Esophagus squamous epithelium (tissue), 5 donors: ENCODE measurements at places on chromosomes 11 and 22.

- DNase-seq: no peak
These were observed 9.3 kb downstream of the OSBPL5 start for GRCh38 chr11:3155691-3156258.

GRCh38 chr22:39243439-39244135 lies 1.2 kb downstream of the PDGFB start:
- no peak for DNase-seq

DNA sequence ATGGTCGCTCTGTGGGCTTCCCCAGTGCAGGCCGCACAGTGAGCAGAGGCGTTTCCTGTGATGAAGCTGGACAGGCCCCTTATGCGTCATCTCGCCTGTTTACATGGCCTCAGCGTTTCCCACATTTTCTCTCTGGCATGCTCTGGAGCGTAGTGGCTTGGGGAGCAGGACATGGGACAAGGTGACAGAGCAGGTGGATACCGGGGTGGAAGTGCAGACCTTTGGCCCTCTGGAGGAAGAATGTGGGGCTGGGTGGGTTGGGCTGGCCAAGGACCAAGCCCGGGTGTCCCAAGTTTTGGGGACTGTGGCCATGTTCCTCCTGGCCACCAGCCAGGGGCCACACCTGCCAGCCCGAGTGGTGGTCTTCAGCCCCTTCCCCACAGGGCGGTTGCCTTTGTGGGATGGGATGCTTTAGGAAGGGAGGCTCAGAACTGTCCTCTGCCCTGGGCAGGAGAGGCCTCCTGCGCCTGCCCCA lies 446.6 kb downstream of the TBC1D22A start:
- DNase-seq: no peak

DNA sequence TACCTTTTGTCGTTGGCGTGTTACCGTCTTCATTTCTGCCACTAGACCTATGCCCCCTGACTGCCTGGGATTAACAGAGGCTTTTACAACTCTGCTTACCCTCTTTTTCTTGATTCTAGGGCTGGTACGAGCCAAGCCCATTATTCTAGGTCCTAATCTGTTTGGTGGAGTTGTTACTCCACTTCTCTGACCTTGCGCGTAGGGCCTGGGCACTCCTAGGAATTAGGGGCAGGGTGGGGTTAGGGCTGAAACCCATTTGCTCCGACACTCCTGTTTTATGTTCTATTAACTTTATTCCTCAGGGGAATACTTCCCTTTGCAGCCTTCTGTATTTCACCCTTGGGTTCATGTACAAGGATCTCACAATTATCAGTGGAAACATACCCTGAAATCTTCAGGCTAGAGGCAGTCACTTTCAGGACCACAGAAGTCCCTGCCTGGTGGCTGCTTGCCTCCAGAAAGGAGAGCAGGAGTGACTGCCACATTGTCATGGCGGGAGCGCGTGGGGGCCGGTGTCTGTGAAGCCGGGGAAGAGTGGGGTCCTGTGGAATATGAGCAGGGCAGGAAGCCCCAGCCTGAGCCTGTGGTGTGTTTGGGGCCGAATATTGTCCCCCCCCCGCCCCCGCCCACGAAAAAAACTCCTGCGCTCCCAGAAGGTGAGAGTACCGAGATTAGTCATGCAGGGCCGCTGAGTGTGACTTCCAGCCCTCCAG lies 731 bp upstream of the SLC37A2 start:
- DNase-seq: no peak

- no peak for DNase-seq
These were observed 12.7 kb downstream of the SMCO4 start for GRCh38 chr11:93530468-93530826.

GRCh38 chr11:124829986-124830385 lies 29.8 kb upstream of the MSANTD2 start:
- DNase-seq: no peak

DNA sequence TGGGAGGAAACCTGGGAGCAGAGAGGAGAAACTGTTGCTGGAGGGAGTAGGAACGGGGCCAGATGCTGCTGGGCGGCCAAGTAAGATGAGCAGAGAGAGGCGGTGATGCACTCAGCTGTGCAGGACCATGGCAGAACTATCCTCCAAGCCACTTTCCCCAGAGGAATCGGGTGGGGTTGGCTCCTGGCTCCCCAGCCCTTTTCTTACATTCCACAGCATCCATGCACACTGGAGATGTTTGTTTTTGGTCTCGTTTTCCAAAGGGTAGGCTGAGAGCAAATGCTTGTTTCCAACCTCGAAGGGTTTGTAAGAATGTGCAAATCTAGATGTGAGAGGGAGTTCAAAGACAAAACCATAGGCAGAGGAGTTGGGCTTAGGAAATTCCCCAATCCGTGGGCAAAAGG lies 73.2 kb downstream of the DBX1 start:
- no peak for DNase-seq

- no peak for DNase-seq
These were observed 172.6 kb upstream of the CADM1 start for GRCh38 chr11:115676768-115677167.

- no peak for DNase-seq
These were observed 196.5 kb downstream of the TENM4 start for GRCh38 chr11:79244241-79244772.
